ENCODE measurements at places on chromosomes 6 and 20. TPM values are rescaled to one million over a fixed set of nuclear protein-coding genes. Genes with fewer than 3 reads are reported as not detected.

CPXM1 gene
- 0.12 TPM for total RNA-seq

SMOC2 gene
- total RNA-seq, result not detected

GINS1 gene
- total RNA-seq, result 85.0 TPM

PM20D2 gene
- 57.8 TPM for total RNA-seq

HLA-DOB gene
- total RNA-seq, result 0.10 TPM

SGK2 gene
- 0.23 TPM for total RNA-seq

SMIM28 gene
- total RNA-seq, result not detected

CDH26 gene
- 0.18 TPM for total RNA-seq

FABP7 gene
- 1.7 TPM for total RNA-seq

BMP6 gene
- 2.2 TPM for total RNA-seq

DSP gene
- total RNA-seq, result not detected

STMND1 gene
- total RNA-seq, result not detected

MAP3K5 gene
- 15.2 TPM for total RNA-seq
